SK-N-SH (cell line): ENCODE measurements at places on chromosomes 16 and 17.

DNA sequence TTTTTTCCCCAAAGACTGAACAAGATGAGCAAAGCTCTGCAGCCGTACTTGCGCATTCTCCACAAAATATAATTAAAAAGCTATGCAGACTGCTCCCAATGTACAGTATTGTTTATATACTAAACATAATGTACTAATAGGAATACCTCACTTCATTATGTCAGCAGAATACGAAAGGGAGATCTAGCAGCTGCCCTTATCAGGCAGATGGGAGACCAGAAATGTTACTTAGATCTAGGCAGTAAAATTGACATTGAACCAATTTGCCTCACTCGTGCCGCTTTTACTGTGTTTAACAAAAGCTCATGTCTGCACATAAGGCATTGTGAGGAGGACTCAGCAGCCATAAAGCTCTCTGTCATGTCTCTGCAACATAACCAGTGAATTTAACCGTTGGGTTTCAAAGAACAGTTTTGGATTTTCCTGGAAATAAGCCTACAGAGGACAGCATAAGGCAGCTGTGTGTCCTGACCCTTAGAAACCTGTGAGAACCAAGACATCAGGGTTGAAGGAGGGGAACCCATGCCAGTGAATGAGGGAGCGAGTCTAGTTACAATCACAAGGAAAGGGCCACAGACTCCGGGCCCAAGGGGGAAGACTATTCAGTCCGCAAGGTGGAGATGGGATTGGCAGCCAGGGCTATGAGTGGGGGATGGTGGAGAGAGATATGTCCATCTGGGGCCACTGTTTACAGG is 71.4 kb downstream of the GNAO1 start:
- DNase-seq = no peak

DNA sequence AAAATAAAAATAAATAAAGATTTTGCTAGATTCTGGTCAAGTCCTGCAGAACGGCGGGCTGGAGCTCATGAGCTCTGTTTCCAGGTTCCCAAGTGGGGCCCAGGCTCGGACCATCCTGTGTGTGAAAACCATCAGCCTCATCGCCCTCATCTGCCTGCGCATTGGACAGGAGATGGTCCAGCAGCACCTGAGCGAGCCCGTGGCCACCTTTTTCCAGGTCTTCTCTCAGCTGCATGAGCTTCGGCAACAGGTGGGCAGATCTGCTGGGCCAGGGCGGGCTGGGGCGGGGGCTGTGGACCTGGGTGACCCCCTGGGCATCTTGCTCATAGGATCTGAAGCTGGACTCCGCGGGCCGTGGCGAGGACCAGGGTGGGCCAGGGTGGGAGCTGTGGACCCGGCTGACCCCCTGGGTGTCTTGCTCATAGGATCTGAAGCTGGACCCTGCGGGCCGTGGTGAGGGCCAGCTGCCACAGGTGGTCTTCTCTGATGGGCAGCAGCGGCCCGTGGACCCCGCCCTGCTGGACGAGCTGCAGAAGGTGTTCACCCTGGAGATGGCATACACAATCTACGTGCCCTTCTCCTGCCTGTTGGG is 7.8 kb downstream of the WDR81 start:
- DNase-seq = no peak

GRCh38 chr17:50117202-50118051 is 12.5 kb downstream of the SAMD14 start:
- no peak for DNase-seq

- peak; percentile 84 for DNase-seq
These were observed 32.0 kb downstream of the MBTPS1 start for GRCh38 chr16:84084570-84085270.

- no peak for DNase-seq
These were observed 96.6 kb upstream of the SMIM36 start for GRCh38 chr17:55607731-55608341.

GRCh38 chr17:2672026-2672425 is 39.5 kb downstream of the CLUH start:
- no peak for DNase-seq

- DNase-seq = no peak
These were observed 147.4 kb upstream of the RPH3AL start for GRCh38 chr17:499951-500461.

DNA sequence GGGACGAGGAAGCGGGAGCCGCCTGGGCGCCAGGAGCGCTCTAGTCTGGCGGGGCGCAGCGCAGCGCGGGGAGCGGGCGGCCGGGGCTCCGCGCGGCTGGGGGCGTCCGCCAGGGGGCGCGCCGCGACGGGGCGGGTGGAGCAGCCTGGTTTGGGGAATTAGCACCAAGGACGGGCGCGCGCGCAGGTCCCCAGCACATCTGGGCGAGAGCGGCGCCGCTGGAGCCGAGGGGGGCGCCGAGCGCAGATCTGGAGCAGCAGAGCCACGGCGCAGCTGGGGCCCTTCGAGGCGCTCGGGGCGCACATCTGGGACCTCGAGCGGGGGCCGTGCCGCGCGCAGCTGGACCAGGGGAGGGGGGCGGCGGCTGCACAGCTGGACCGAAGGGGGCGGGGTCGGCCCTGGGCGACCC is at the start of gene NXPH3:
Gene NXPH3, plus strand, starts transcription at position 193 of the 409 bp plus-strand sequence. CDS start 349 bp downstream, outside the sequence.
- peak; percentile 91 for DNase-seq

DNA sequence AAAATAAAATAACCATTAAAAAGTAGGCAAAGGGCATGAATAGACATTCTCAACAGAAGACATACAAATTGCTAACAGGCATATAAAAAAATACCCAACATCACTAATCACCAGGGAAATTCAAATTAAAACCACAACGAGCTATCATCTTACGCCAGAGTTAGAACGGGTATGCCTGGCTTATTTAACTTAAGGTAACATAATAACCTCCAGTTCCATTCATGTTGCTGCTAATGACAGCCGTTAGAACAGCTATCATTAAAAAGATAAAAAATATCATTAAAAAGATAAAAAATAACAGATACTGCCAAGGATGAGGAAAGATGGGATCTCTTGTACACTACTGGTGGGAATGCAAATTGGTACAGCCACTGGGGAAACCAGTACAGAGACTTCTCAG is 89.3 kb downstream of the GAS7 start:
- DNase-seq = no peak

DNA sequence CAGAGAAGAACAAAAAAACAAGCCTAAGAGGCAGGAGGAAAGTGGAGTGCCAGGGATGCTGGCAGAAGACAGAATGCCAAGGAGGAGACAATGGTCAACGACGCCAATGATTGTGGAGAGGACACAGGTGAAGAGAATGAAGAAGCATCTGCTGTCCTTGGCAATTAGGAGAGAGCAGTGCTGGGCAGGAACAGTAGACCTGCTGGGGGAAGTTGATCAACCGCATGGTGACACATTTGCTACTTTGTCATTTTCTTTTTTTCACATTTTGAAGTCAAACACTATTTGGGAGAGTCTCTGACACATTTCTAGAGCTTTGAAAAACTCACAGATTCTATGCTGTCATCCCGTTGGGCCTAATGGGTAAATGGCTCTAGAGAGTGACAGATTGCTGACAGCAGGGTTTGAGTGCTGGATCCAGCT is 1.1 kb upstream of the PIK3R6 start:
- DNase-seq = no peak

- DNase-seq = no peak
These were observed 47.9 kb downstream of the SETD6 start for GRCh38 chr16:58563235-58563634.

- DNase-seq = no peak
These were observed 31.7 kb downstream of the IL21R start for GRCh38 chr16:27433636-27434035.

- DNase-seq = no peak
These were observed 160.9 kb downstream of the MAP2K6 start for GRCh38 chr17:69575346-69575761.

DNA sequence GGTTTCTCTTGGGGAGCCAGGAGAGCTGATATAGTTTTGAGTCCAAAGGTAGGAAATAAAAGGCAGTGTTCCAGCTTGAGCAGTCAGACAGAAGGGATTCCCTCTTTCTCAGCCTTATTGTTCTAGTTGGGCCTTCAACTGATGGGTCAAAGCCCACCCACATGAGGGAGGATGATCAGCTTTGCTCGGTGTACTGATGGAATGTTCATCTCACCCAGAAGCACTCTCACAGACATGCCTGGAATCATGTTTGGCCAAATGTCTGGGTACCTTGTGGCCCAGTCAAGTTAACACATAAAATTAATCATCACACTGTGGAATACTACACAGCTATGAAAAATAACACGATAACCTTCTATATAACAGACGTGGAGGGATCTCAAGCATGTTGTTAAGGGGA is 23.1 kb upstream of the KCNG4 start:
- DNase-seq = no peak

DNA sequence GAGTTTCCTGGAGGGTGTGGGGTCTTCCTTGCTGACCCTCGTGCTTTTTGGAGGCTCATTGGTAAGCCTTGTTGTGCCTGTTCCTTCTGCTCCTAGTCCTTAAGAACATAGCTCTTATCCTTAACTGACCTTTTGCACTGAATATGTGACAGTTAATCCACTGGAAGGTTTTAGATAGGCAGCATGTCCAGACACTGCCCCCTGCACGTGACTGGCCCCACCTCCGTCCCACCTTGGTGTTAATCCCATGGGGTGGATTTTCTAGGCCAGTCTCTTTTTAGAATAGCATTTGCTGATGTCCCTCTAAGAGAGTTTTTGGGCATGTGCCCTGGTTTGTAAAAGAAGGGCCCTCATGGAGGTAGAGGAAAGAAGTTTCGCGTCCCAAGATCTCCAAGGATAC is 58.3 kb downstream of the RBFOX1 start:
- no peak for DNase-seq

- DNase-seq = no peak
These were observed 226.6 kb upstream of the ASIC2 start for GRCh38 chr17:33519692-33520091.

DNA sequence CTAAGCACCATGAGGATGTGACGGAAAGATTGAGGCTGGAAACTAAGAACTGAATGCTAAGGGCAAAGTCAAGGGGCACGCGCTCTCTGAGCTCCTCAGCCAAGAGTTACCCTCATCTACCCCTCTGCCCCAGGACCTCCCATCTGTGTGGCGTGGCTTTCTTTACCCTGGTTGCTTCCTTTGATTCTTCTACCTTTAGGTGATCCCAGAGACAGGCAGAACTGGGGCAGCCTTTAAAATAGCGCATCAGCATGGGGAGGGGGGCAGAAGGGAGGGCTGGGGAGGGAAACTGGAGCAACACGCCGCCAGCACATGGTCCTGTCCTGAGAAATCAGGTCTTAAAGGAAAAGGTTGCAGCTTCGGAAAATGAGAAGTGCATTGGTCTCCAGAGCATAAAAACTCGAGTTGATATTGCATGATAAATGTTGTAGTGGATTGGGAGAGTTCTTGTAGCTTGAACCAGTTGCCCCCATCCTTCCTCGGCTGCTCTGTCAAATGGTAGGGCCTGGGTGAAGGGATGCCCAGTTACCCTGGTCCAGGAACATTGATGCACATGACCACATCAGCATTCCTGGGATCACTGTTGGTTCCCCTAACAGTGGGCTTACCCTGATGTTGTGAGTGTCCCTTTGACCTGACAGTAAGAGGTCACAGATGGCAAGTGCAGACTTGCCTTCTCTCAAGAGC is 29.7 kb downstream of the LDHD start:
- DNase-seq = no peak

DNA sequence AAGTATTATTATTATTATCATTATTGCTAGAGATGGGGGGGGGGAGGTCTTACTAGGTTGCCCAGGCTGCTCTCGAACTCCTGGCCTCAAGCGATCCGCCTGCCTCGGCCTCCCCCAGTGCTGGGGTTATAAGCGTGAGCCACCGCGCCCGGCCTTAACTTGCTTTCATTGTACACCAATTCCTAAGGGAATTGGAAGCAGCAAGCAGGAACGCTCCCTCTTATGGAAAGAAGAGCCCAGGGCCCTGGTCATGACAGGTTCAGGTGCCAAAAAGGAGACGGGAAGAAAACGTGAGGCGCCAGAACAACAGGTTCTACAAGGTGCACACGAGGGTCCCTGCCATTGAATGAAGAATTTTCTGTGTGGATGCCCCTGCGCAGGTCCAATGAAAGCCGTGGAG is 540 bp upstream of the RPL38 start:
- DNase-seq = no peak

DNA sequence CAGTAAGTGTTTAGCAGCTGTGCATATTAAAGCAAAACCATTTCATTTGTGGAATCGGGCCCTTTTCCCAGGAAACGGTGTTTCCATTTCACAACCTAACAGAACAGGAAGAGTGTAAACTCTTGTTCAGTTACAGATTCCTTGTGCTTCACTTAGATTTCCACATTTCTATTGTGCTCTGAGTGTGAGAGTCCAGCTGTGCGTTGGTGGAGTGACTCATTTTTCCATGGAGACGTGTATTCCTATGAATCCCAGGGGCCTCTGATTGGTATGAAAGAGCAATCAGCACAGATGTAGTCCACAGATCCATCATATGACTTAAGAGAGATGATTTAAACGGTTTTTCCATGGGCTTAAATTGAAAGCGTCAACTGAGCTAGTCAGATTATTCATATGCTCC is 13.3 kb upstream of the CAVIN1 start:
- DNase-seq = no peak

DNA sequence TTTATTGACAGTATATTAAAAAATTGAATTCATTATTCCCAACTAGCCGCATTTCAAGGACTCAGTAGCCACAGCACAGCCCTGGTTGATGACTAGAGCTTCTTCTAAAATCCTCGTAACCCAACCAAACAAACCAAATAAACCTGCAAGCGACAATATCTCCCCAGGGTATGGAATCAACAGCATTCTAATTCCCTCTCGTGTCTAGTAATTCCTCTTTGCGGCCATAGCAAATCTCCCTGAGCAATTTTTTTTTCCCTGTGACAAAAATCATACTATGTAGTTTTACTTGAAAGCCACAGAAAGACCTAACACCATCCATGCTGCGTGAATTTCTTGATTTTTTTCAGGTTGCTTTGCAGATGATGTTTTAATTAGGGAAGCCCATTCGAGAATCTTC is 143.4 kb upstream of the MYOCD start:
- DNase-seq = no peak

- no peak for DNase-seq
These were observed 56.0 kb downstream of the ZFPM1 start for GRCh38 chr16:88508868-88509748.

DNA sequence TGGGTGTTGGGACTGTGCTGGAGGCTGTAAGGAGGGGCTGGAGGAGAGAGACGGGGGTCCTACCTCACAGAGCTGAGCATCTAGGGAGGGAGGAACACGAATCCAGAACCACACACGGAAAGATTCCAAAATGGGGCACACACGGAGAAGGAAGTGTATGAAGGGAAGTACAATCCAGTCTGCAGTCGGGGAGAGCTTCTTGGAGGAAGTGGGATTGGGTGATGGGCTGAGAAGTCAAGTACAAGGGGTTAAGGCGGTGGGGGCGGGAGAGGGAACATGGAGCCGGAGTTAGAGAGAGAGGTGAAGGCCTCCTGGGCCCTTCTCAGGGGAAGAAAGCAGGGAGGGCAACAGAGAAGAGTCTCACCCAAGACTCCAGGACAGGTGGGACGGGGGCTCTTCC is 107.5 kb upstream of the CREBBP start:
- DNase-seq = no peak

- DNase-seq = no peak
These were observed 359.8 kb upstream of the ERCC4 start for GRCh38 chr16:13560151-13560550.

GRCh38 chr16:16067127-16067526 is 117.7 kb downstream of the ABCC1 start:
- no peak for DNase-seq

- no peak for DNase-seq
These were observed 28.4 kb upstream of the GLG1 start for GRCh38 chr16:74635303-74635702.

GRCh38 chr17:64413513-64413912 is 22.9 kb upstream of the PECAM1 start:
- DNase-seq = no peak

- DNase-seq = no peak
These were observed 6.9 kb downstream of the CCR7 start for GRCh38 chr17:40558300-40558889.
